ENCODE measurements at places on chromosomes 6 and 20. TPM values are rescaled to one million over a fixed set of nuclear protein-coding genes. Genes with fewer than 3 reads are reported as not detected.

The HTR1E gene
- polyA plus RNA-seq: not detected

The MSH5 gene
- polyA plus RNA-seq: 11.1 TPM

The ALDH8A1 gene
- 0.11 TPM for polyA plus RNA-seq

The MLIP gene
- 0.07 TPM for polyA plus RNA-seq

The MUC21 gene
- polyA plus RNA-seq: not detected

The GFOD1 gene
- 11.2 TPM for polyA plus RNA-seq

The FAM83C gene
- polyA plus RNA-seq: not detected

The CST7 gene
- not detected for polyA plus RNA-seq

The DNMT3B gene
- polyA plus RNA-seq: 1.1 TPM

The RAB44 gene
- polyA plus RNA-seq: 0.03 TPM

The MKKS gene
- 13.1 TPM for polyA plus RNA-seq

The HLA-DOA gene
- polyA plus RNA-seq: not detected

The CALHM5 gene
- 8.3 TPM for polyA plus RNA-seq

The DDAH2 gene
- 42.5 TPM for polyA plus RNA-seq

The CPNE5 gene
- 0.02 TPM for polyA plus RNA-seq

The TFAP2A gene
- polyA plus RNA-seq: 0.05 TPM

The LIN28B gene
- not detected for polyA plus RNA-seq

The AGPAT4 gene
- polyA plus RNA-seq: 5.0 TPM

The BPIFB4 gene
- polyA plus RNA-seq: not detected

The C6orf15 gene
- not detected for polyA plus RNA-seq

The FOXS1 gene
- not detected for polyA plus RNA-seq

The TAP2 gene
- polyA plus RNA-seq: 20.7 TPM

The PRICKLE4 gene
- polyA plus RNA-seq: 0.19 TPM

The RGS19 gene
- 5.8 TPM for polyA plus RNA-seq

The BIRC7 gene
- not detected for polyA plus RNA-seq

The FERMT1 gene
- 4.6 TPM for polyA plus RNA-seq

The ENPP5 gene
- 1.4 TPM for polyA plus RNA-seq

The OR2H1 gene
- polyA plus RNA-seq: not detected

The EPPIN gene
- not detected for polyA plus RNA-seq

The TRIM39 gene
- 6.7 TPM for polyA plus RNA-seq

The OTOR gene
- polyA plus RNA-seq: not detected

The COMMD7 gene
- 70.0 TPM for polyA plus RNA-seq

The FAM83B gene
- polyA plus RNA-seq: not detected

The PROCR gene
- 33.5 TPM for polyA plus RNA-seq

The MYL9 gene
- polyA plus RNA-seq: 457 TPM

The AIF1 gene
- not detected for polyA plus RNA-seq

The WTAP gene
- 63.0 TPM for polyA plus RNA-seq

The UBE2C gene
- polyA plus RNA-seq: 23.7 TPM

The LRFN2 gene
- polyA plus RNA-seq: not detected

The OR2B6 gene
- not detected for polyA plus RNA-seq

The CSNK2A1 gene
- polyA plus RNA-seq: 120 TPM

The BMP5 gene
- 0.05 TPM for polyA plus RNA-seq

The KCNQ5 gene
- polyA plus RNA-seq: 3.1 TPM

The SLC22A23 gene
- polyA plus RNA-seq: 0.81 TPM

The TINAG gene
- polyA plus RNA-seq: not detected

The PSORS1C1 gene
- polyA plus RNA-seq: 0.40 TPM

The HNF4A gene
- polyA plus RNA-seq: not detected

The PCNA gene
- polyA plus RNA-seq: 313 TPM

The HLA-DRB5 gene
- polyA plus RNA-seq: not detected

The PMEPA1 gene
- polyA plus RNA-seq: 0.19 TPM

The ENPP4 gene
- polyA plus RNA-seq: 1.8 TPM

The PXDC1 gene
- polyA plus RNA-seq: 30.3 TPM

The HRH3 gene
- polyA plus RNA-seq: not detected

The SIRPB2 gene
- not detected for polyA plus RNA-seq

The TRIM40 gene
- not detected for polyA plus RNA-seq

The CRISP3 gene
- not detected for polyA plus RNA-seq
